Stimulated activated CD8-positive, alpha-beta memory T cell treated with anti-CD3 and anti-CD28 coated beads, Interleukin-7, amount 100 ng/mL, for 4 hours (primary cell): ENCODE measurements at places on chromosomes 1 and 21.

DNA sequence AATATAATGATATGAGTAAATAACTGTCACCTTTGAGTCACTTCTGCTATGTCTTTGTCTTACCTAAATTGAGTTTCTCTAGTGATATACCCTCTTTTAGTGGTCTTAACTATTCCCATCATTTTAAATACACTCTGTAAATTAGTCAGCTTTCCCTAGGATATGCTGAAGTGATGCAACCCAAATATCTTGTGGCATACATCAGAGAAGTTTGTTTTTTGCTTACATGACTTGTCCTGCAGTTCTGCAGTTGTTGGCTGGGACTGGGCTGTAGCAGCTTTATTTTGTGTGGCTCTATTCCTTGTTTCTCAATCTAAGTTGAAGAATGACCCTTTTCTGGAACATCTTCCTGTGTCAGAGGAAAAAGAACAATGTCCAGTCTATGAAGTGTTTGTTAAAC, 76.4 kb downstream of the TTC3 start:
- no peak for DNase-seq

- DNase-seq: no peak
Measured at GRCh38 chr1:109298666-109299557, 7.9 kb downstream of the MYBPHL start.

GRCh38 chr21:38979271-38980121, 173.8 kb downstream of the ETS2 start:
- no peak for DNase-seq

- no peak for DNase-seq
Measured at GRCh38 chr1:83109692-83110091, 889.2 kb downstream of the TTLL7 start.

GRCh38 chr1:84330125-84330984, 28.8 kb downstream of the SAMD13 start:
- DNase-seq: no peak

- DNase-seq: peak; percentile 61
Measured at GRCh38 chr1:214261206-214262123, 19.5 kb upstream of the SMYD2 start.

DNA sequence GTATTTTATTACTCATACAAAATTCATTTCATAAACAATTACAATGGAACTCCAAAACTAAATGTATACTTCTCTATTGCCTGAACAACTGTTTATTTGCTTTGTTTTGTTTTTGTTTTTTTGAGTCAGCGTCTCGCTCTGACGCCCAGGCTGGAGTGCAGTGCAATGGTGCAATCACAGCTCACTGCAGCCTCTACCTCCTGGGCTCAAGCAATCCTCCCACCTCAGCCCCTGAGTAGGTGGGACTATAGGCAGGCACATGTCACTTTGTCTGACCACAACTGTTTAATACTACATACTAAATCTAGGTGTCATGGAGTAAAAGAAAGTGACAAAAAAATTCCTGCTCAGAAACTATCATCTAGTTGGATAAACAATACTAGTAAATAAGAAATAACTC, 49.3 kb downstream of the RAB3GAP2 start:
- DNase-seq: no peak

DNA sequence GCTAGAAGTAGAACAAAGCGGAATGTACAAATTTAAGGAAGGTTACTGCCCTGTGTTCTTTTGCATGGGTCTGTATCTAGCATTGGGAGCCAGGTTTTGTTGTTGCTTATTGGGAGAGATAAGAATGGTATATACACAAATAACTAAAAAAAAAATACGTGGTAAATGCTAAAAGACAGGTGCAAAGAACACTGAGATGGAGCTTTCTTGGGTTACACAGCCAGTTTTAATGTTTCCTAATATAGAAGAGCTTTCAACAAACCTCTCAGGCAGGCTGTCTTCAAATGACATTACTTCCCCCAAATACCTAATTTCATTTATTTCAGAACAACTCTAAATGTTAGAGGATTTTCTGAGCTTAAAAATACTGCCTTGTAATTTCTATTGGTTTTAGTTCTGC, 1.4 kb upstream of the MDM4 start:
- no peak for DNase-seq

DNA sequence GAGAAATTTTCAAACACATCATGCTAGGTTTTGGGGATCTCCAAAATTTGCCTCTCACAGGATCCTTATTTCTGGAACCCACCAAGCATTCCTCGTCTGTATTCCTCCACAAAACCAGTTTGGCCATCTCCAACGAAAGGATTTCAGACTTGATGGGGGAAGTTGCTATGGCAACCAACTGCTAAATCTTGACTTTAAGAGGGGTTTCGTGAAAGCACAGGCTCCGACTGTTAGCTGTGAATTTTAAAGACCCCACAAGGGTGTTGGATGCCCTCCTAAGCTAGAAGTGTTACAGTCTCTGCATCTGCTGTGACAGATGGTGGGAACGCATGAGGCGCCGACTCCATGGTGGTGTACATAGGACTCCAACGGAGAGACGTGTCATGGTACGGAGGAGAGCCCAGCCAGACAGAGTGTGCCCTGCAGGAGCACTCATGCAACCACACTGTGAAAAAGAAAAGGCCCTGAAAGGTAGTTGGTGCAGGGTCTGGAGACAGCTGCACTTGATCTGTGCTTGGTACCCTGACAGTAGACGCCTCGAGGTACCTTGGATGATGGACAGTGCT, 147.1 kb downstream of the ASTN1 start:
- DNase-seq: no peak

- DNase-seq: no peak
Measured at GRCh38 chr1:115507901-115508300, 133.9 kb upstream of the VANGL1 start.

GRCh38 chr1:46692811-46693770, 21.4 kb downstream of the TEX38 start:
- no peak for DNase-seq

- no peak for DNase-seq
Measured at GRCh38 chr1:228405200-228405978, 1.2 kb downstream of the TRIM11 start.

DNA sequence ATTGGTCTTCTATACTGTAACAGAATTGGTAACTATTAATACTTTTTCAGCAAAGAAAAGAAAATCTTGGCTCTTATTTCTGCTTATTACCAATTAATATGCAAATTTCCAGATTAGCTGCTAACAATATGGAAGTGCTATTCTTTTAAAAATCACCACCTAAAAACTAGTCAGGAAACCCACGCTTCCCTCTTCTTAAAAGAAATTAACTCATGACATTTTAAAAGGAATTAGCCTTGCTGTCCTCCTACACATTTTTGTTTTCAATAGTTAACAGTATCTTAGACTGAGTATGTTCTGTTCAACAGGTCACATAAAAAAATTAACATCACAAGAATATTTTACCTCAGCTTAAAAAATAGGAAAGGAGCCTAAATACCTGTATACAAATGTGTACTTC, 27.3 kb downstream of the ABL2 start:
- DNase-seq: no peak

- no peak for DNase-seq
Measured at GRCh38 chr1:242454262-242455051, 70.0 kb downstream of the PLD5 start.

GRCh38 chr1:43890815-43891214, 42.8 kb upstream of the ARTN start:
- DNase-seq: no peak

- no peak for DNase-seq
Measured at GRCh38 chr1:49016030-49016977, 239.6 kb upstream of the BEND5 start.

DNA sequence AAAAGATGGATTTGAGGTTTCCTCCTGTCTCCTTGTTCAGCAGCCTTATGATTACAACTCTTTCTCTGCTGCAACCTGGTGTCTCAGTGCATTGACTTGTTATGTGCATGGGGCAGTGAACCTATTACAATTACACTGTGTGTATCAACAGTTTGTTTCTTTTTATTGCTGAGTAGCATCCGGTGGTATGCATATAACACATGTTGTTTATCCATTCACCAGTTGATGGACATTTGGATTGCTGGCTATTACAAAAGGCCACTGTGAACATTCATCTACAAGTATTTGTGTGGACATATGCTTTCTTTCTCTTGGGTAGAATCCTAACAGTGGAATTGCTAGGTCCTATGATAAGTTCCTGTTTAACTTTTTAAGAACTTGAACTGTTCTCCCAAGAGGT, 65.9 kb downstream of the FMO4 start:
- DNase-seq: no peak

DNA sequence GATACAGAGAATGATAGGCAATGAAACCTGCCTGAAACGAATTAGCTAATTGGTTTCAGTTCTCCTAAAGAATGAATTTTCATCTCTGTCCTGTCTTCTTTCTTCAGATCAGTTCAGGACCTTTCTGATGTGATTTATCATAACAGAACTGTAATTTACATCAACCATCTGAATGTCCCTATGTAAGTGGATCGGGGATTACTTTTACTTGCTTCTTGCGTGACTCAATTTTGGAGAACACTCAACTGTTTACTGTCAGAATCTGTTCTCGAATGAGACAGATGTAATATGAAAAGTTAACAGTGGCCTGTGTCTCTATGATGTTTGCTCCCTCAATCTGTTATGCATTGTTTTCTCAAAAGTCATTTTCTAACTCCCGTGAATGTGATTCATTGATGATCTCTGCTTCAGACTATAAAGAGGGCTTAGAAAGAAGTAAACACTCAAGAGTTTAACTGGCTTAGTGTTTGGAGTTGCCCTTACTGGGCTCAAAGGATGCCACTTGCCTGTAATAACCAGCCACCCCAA, 111.0 kb downstream of the GABPA start:
- DNase-seq: no peak

GRCh38 chr1:220045356-220046051, 801 bp downstream of the EPRS1 start:
- no peak for DNase-seq

DNA sequence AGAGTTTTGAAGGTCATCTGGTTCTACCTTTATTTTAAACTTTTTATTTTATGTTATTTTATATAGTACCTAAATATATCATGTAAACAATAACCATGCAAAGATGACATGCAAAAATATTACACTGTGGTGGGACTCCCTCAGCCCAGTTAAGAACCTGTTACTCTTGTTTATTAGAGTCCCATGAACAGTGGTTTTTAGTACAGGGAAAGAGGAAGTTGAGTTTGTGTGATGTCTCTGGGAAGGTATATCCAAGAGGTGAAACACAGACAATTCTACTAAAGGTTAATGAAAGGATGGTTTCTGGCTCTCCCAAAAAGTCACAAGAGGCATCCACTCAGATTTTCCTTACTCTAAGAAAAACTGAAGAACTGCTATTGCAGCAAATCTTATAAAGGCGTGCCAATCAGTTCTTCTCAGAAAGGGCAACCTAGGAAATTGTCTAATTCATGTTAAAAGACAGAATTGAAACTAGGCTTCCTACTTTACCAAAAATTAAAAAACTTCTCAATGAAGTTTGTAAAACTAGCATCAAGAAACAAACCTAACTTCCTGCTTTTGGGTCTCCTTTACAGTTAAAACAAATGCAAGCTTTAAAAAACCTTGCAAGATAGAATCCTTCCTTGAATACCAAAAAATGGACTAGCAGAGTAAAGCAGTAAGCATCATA, 19.9 kb downstream of the GFI1 start:
- no peak for DNase-seq

GRCh38 chr21:34215501-34215900, 142.1 kb downstream of the MRPS6 start:
- no peak for DNase-seq

DNA sequence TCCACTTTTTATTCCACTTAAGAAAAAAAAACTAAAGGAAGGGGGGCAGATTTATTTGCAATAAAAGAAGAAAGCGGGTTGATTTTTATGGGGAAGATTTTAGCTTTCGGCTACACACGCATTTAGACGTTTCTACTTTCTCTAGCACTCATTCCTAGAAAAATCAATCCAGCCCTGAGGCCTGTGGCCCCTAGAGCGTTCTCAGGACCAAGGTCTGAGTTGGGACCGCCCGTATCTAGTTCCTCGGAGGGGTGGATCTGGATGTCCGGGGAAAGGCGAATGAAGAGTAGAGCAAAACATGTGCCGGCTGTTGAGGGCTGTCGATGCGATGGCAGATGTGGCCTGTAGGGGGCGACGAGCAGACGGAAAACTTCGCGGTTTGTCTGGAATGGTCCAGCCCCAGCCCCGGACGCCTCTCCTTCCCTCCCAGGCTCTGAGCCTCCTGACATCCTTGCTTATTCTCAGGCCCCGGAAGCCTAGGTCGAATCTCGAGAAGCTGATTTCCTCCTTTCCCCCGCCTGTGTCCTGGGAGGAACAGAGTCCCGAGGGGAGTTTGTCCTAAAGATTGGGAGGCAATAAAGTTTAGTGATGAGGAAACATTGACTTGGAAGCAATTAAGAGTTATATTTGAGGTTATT, 5.2 kb downstream of the FOXD3 start:
- DNase-seq: no peak

DNA sequence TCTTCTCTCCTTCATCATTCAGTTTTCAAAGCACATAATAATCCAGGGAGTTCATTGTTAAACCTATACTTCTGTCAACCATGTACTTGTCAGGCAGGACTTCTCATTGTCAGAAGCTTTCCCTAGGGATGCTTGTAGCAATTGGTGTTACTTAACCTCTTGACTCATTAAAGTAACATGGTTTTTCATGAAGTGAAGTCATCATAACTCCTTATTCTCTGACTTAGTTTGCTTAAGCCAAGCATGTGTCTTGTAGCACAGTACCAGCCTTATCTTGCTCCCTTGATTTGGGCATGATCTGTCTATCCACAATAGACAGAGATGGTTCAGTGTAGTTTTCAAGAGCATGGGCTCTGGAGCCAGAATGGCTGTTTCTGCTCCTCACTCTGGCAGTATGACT, 45.3 kb downstream of the LRIG2 start:
- DNase-seq: no peak

- no peak for DNase-seq
Measured at GRCh38 chr1:11357276-11357675, 84.3 kb downstream of the UBIAD1 start.

GRCh38 chr1:154851392-154852177, 18.5 kb downstream of the KCNN3 start:
- no peak for DNase-seq

- DNase-seq: no peak
Measured at GRCh38 chr21:25361097-25361496, 246.2 kb downstream of the MRPL39 start.

DNA sequence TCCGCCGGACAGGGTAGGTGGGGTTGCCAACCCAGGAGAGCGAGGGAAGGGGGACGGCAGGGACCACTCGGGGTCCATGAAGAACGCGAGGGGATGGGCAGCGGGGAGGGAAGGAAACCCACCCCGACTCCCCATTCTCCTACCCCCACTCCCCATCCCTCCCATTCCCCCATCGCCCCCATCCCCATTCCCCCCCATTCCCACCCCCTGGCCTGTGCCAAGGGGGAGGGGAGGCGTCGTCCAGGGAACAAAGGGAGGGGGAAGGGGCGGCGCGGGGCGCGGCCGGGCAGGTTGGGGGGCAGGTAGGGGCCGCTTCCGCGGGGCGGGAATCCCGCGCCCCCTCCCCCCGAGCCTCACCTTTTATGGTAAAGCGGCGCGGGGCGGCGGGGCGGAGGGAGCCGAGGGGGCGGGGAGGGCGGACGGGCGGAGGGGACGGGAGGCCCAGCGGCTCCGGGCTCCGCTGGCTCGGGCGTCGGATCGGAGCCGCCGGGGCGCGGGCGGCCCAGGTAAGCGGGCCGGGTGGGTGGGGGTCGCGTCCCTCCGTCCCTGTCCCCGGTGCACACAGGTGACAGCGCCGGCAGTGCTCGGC, at the start of gene FBLIM1:
Gene FBLIM1 (plus strand): TSS at position 453 of the 589 bp plus-strand sequence. CDS start 6,189 bp downstream, outside the sequence.
- DNase-seq: no peak
